ENCODE measurements at places on chromosomes 6 and 20.

DNA sequence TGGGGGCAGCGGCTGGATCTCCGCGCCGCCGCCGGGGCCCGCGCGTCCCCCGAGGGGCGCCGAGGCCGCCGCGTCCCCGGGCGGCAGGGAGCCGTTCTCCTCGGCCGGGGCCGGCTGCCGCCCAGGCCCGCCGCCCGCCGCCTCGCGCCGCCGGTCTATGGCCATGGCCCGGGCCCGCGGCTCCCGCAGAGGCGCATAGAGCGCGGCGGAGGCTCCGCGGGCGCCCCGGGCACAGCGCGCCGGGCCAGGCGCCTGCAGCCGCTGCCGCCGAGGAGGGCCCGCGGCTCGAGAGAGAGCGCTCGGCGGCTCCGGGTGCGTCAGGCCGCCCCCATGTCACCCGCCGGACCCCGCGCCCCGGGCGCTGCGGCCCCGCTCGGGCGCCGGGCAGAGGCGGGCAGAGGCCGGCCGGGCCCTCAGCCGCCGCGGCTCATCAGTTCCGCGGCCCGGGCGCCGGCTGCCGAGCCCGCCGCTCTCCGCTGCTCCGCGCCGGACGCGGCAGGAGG lies 404 bp downstream of the SLC22A23 start:
- DNase-seq, result peak; percentile 5

DNA sequence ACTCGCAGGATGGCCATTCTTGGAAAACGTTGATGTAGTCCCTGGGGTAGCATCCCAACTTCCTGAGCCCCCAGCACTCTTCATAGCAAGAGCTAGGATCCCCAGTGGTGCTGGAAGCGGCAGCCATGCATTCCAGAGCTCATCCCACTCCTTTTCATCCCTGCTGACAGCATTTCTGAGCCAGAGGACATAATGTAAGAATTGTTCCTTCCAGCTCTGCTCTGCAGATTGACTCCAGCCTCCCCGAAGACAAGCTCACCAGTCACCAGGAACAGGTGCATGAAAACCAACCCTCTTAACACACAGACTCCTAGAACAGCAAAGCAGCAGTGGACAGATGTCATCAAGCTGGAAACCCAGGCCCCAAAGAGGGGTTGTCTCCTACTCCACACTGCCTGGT lies 3.8 kb downstream of the SLC13A3 start:
- DNase-seq, result no peak

DNA sequence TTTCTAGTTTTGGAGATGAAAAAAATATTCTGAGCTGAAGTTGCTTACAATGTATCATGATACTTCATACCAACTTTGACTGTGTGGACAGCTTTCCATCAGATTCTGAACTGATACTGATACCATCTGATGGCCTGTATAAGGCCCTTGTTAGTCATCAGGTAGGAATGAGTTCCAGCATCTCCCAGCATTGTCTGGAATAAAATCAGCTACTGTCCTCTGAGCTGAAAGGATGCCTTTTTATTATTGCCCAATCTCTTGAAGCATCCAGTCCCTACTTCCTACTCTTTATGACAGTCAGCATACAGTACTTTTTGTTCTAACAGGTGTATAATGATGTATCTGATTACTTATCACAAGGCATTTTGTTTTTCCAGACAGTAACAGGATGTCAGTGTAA lies 70.6 kb upstream of the EYA4 start:
- no peak for DNase-seq

DNA sequence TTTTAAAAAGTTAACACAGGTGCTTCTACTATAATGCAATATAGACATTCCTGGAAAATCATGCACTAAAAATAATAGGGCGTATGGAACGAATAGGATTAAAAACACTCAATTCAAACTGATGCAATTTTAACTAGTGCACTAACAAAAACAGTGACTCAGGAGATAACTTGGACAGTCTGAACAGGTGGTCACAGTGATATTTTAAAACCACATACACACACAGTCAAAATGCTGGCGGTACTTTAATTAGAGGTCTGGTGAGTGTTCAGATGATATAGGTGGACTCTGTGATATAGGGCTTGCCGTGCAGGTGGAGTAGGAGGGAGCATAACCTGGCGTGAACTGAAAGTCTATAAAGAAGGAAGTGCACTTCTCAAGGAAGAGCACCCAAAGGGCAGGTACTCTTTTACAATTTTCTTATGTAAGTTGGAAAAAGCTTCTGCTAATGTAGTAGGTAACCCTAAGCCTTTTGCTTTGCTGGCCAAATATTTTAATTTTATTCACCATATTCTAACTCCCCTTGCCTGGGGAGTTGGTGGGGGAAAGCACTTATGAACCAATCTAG lies 41.9 kb upstream of the PLN start:
- DNase-seq, result no peak

GRCh38 chr20:44536175-44536574 lies 14.3 kb upstream of the SERINC3 start:
- no peak for DNase-seq

DNA sequence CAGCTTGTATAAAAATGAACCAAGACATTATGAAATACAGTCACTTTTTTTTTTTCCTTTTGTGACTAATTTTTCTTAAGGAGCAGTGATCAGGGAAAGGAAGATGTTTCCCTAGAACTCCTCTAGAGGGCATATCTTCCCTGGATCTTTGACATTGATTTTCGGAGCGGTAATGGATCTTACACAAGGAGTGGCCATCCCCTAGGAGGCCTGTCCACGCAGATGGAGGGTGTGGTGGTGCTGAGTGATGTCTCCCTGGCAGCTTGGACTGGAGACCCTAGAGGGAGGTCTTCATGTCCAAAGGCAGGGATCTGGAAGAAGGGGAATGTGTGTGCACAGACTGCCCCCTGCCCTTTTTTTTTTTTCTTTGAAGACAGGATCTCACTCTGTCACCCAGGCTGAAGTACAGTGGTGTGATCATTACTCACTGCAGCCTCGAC lies 7.0 kb upstream of the KIFC1 start:
- no peak for DNase-seq

GRCh38 chr6:151719070-151719469 lies 88.4 kb upstream of the ESR1 start:
- no peak for DNase-seq

- no peak for DNase-seq
Measured at GRCh38 chr6:44849806-44850205, 462.3 kb downstream of the CDC5L start.

- DNase-seq, result no peak
Measured at GRCh38 chr20:21175433-21175832, 49.6 kb downstream of the KIZ start.

Data from stimulated activated CD4-positive, alpha-beta T cell treated with anti-CD3 and anti-CD28 coated beads, Interleukin-12 subunit alpha, Interleukin-12 subunit beta, amount 100 ng/mL, for 4 hours (primary cell).